Parietal lobe (tissue), 2 donors: ENCODE measurements at places on chromosomes 6 and 20. TPM values are rescaled to one million over a fixed set of nuclear protein-coding genes. Genes with fewer than 3 reads are reported as not detected.

Gene HS3ST5
- total RNA-seq = 9.1 TPM

Gene GMEB2
- 9.7 TPM for total RNA-seq

Gene CASP8AP2
- total RNA-seq = 46.3 TPM

Gene SLC35F1
- 90.8 TPM for total RNA-seq

Gene SPATA2
- total RNA-seq = 4.1 TPM

Gene PGC
- not detected for total RNA-seq

Gene RIMS1
- total RNA-seq = 242 TPM

Gene PDYN
- 1.6 TPM for total RNA-seq

Gene MBOAT1
- total RNA-seq = 2.8 TPM

Gene HLA-DPA1
- total RNA-seq = 0.94 TPM

Gene TFAP2C
- total RNA-seq = 6.9 TPM

Gene OR2B6
- total RNA-seq = not detected

Gene MLIP
- total RNA-seq = 10.6 TPM

Gene PCED1A
- total RNA-seq = 32.9 TPM

Gene WFDC5
- not detected for total RNA-seq

Gene RAB23
- total RNA-seq = 26.6 TPM

Gene LHFPL5
- total RNA-seq = 1.6 TPM

Gene SLC22A3
- 1.3 TPM for total RNA-seq

Gene OPN5
- total RNA-seq = not detected

Gene SERINC1
- 490 TPM for total RNA-seq

Gene TUBB1
- 0.31 TPM for total RNA-seq

Gene TASP1
- 33.2 TPM for total RNA-seq

Gene PRPH2
- total RNA-seq = 5.3 TPM
